H9 (cell line): ENCODE measurements at places on chromosomes 3 and 15. TPM values are rescaled to one million over a fixed set of nuclear protein-coding genes. Genes with fewer than 3 reads are reported as not detected.

The RTP1 gene
- 6.6 and 7.5 TPM in 2 replicates for total RNA-seq

The MKRN2OS gene
- total RNA-seq = 0.31 and 0.44 TPM in 2 replicates

GRCh38 chr15:89680282-89680873 lies 1.2 kb upstream of the PLIN1 start:
- DNase-seq = no peak

- DNase-seq = no peak
Observed at GRCh38 chr15:80034629-80035028, 24.8 kb upstream of the ZFAND6 start.

DNA sequence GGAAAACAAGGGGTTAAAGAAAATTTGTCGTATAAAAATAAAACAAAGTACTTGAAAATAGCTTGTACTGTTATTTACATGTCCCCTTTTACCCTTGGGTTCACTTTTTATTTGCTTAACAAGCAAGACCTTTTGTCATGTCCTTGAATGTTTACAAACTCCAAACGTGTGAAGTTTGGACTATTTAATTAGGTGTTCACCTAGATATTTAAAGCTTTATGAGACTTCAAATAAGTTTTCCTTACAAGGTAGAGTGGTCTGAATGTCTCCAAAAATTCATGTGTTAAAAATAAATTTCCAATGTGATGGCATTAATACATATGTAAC lies 242.0 kb upstream of the TTC14 start:
- DNase-seq = no peak
